Activated T-cell treated with anti-CD3 and anti-CD28 coated beads, Interleukin-2, amount 50 U/mL, for 4 hours (primary cell): ENCODE measurements at places on chromosomes 11 and 22.

DNA sequence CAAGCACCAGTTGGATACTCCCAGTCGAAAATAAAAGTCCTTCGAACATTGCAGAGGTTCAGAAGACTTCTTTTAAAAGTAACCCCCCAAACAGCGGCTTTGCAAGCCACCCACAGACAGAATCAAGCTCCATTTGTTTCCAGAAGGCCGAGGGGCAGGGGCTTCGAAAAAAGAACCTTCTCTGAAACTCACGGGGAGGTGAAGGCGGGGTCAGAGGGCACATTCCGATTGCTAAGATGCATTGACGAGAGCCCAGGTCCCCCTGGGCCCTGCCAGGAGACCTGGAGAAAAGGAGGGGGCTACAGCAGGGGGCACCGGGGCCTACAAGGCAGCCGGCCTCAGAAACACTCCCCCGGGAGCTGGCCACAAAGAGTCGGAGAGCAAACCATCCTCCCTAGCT, 306.8 kb downstream of the MN1 start:
- no peak for DNase-seq

DNA sequence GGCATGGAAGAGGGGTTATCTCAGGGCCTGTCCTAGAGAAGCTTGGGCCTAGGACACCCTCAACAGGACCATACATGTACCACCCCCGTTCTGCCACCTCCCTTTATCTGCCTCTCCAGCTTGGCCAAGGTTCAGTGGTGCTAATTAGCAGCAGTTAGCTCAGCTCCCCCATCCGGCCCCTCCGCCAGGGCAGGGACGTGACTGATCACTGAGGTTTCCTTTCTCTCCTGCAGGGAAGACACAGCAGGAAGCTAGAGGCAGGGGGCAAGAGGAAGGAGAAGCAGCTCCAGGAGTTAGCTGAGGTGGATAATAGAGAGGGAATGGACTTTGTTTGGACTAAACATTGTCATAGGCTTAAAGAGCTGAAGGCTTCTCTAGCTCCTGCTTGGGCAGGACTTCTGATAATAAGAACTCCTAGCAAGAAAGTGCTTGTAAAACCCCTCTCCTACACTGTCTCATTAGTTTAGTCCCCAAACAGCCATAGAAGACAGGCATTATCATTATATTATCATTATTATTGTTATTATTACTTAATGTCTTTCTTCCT, 53.8 kb downstream of the BUD13 start:
- no peak for DNase-seq

DNA sequence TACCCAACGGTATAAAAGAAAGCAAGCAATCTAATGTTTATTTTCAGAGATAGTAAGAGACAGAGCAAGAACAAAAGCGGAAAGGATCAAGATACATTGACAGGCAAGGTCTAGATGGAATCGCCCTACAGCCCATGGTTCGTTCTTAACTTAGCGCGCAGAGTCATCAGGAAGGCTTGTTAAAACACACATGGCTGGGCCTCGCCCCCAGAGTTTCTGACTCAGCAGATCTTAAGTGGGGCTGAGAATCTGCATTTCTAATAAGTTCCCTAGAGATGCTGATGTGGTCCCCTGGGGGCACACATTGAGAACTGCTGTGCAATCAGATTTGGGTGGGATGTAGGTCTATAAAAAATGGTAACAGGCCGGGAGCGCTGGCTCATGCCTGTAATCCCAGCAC, 35.8 kb upstream of the CHRM4 start:
- no peak for DNase-seq

GRCh38 chr11:70324376-70325115, 54.1 kb downstream of the PPFIA1 start:
- no peak for DNase-seq

DNA sequence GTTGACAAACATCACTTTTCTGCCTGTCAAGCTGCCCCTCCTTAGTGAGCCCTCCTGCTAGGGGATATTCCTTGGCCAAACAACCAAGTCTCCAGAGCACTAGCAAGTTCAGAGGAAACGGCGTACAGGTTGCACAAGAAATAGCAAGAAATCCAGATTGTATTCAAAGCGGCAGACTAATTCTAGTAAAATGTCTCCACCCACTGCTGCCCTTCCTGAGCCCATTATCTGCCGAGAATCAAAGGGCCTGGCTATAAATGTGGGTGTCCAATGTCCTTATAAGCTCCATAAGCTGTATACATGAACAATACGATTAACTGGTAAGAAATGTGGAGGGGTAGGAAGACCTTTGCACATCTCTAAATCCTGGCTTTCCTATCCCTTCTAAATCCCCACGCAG, 44.0 kb upstream of the AKIP1 start:
- DNase-seq: no peak

- no peak for DNase-seq
These were observed 41.8 kb upstream of the ZBTB16 start for GRCh38 chr11:114017723-114018122.

DNA sequence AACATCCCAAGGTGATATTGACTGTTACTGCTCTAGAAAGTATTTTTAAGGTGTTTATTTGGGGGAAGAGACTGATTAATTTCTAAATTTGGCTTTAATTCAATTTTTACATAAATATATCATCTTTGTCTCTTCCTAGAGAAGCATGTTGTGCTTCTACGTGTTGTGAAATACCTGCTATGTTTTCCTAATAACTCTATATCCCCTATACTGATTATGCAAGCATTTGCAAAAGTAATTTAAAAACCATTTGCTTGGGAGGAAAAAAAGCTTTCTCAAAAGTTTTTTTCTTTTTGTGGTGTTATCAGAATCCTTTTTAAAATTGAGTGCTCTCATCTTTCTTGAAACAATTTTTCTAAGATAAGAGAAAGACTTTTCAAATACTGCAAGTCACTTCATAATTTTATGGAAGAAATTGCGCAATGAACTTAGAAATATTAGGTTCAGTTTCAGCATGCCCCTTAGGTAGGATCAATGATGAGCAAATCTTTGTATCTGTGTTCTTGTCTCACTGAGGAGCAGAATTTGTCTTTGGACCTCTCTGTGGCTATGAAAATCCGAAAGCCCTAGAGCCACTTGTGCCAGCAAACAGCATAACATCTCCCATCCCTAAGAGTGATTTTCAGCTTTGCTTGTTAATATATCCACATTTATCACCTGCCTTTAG, 7.4 kb upstream of the BLID start:
- no peak for DNase-seq

- DNase-seq: no peak
These were observed 927 bp downstream of the PRCP start for GRCh38 chr11:82899186-82899820.

- DNase-seq: no peak
These were observed 46.2 kb downstream of the PRR5L start for GRCh38 chr11:36342327-36342726.

DNA sequence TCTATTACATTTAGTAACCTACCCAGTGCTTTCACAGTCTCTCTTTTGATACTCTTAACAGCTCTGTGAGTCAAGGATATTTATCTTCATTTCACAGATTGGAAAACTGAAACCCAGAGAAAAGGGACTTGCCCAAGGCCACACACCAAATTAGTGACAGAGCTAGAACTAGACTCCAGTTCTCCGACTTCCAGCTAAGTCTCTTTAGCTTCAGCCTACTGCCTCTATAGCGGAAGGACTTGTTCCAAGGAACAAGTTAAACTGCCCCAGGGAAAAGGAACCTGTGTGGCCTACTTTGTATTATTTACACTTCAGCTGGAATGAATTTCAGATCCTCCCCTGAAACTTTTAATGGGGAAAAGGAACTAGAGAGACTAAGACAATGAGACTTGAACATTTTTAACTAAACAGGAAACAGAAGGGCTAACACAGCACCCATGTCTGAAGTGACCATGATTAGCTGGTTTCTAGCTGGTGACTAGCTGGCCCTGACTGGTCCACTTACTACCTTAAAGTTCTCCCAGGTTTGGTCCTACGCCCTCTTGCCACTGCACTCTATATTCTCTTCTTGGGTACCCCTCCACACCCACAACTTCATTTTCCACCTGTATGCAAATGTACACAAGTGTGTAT, 1.3 kb downstream of the LRRC51 start:
- DNase-seq: no peak

- DNase-seq: no peak
These were observed 322.0 kb downstream of the CTTN start for GRCh38 chr11:70720281-70720680.

DNA sequence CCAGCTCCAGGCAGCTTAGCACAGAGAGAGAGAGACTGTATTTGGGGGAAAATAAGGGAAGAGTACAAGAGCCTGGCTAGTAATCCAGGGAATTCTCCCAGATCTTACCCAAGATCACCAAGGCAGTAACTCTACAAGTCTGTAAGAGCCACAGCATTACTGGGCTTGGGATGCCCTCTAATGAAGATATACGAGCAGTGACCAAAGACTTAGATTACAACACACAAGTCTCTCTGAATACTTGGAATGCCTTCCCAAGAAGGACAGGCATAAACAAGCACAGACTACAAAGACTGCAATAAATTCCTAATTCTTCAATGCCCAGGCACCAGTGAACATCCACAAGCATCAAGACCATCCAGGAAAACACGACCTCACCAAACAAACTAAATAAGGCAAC, 17.7 kb downstream of the DNAJC24 start:
- no peak for DNase-seq

- no peak for DNase-seq
These were observed 2.4 kb downstream of the GAS2L1 start for GRCh38 chr22:29308791-29309262.

DNA sequence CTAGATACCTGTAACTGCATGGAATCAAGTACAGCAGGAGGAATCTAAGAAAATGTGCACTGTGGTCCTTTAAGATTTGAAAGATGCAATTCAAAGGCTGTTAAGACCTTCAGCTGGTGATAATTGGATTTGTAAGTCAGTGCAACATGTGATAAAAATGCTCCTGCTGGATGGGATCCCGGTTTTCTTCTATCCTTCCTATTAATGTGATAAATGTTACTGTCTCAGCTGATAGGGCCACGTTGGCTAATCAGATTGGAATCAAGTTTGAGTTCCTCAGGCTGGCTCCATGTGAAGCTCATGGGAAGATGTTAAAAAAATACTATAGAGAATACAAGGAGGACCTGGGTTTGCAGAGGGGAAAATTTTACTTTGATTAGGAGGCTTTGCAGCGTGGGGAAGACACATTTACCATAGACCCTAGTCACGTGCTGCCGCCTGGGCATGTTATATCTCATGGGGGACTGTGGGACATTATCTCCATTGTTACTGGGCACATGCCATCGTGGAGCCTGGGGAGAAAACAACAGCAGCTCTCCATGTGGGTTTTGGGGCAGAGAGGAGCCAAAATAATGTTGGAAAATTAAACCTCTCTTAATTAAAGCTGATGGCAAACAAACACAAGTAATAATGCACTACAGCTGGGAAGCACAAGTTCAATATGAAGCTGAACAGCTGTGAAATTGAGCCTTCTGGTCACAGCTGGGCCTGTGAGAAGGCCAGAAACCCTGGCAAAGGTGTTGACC, 652.5 kb downstream of the NTM start:
- DNase-seq: no peak
